ENCODE measurements at places on chromosomes 6 and 20.

DNA sequence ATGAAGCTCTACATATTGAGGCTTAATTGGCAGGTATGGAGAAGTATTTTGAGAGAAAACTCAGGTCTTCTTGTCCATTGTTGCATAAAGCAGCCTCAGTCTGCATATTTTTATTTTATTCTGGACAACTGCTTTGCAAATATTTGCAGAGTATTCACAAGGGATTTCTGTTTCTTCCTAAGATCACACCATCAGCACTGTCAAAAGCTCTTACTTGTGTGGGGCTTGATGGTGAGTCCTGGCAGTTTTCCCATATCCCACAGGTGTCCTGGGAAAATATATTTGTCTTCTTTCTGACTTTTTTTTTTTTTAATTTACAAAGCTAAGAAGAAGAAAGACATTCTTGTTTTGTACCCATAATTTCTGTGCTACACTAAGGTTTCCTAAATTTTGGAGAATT lies 16.9 kb upstream of the MLIP start:
- DNase-seq = no peak

- DNase-seq = no peak
Observed at GRCh38 chr20:3595541-3595940, 67.7 kb downstream of the GFRA4 start.

DNA sequence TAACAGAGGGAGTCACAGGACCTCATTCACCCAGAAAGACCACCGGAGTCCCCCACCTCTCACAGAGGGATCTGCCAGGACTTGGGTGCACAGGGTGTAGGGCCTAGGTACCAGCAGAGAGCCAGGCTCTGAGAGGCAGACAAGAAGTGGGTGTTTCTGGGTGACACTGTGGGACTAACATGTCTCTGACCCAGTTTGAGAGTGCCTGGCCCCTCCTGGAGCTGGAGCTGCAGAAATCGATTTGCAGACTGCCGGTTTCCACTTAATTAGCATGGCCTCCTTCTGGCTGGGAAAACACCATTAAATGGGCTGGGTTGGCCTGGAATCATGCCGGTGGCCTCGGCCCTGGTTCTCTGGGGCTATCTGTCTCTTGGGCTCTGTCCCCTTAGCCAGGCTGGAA lies 59.2 kb downstream of the PPP1R16B start:
- DNase-seq = no peak

DNA sequence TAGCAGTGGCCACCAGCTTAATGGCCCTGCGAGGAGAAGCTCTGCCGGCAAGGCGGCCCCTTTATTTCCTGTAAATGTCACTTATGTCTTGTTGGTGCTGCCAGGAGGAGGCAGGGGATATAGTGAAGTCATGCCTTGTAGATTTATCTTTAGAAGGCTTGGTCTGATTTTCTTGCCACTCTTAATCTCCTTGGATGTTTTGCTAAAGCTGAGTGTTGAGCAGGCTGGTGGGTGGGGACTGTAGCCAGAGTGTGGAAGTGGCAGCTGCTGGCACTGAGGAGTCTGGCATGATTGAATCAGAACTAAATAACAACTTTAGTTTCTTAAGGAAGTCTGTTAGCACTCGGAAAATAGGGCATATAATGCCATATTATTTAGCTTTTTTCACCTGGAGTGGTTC lies 77.9 kb downstream of the PHF20 start:
- DNase-seq = no peak

- DNase-seq = no peak
Observed at GRCh38 chr6:157650261-157650640, 172.8 kb upstream of the SNX9 start.

GRCh38 chr20:34925341-34925740 lies 30.3 kb downstream of the GSS start:
- no peak for DNase-seq

Data from OCI-LY7 (cell line).